ENCODE measurements at places on chromosomes 7 and 10.

GRCh38 chr10:124222318-124222987 lies 129.1 kb upstream of the CHST15 start:
- no peak for DNase-seq

- DNase-seq = no peak
Measured at GRCh38 chr7:9083837-9084236, 650.4 kb downstream of the NXPH1 start.

DNA sequence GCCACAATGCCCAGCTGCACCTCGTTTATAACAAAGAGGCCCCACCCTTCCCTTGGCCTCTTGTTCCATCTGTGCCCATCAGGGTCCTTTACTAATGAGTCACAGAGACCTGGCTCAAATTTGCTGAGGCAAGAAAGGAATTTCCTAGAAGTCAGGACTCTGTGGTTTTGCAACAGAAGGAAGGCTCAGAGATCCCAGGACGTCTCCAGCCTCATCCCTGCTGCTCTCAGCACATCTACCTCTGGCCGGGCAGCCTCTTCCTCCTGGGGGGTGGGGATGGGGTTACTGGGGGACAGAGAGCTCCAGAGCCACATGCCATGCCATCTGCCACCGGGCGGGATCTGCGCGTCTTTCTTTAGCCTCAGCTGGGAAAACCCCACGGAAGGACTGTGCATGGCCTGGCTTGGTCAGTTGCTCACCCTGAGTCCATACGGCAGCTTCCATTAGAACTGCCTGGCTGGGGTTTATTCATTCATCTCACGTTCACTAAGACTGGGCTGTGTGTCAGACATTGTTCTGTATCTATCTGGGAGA lies 41.9 kb upstream of the PSMG3 start:
- no peak for DNase-seq

DNA sequence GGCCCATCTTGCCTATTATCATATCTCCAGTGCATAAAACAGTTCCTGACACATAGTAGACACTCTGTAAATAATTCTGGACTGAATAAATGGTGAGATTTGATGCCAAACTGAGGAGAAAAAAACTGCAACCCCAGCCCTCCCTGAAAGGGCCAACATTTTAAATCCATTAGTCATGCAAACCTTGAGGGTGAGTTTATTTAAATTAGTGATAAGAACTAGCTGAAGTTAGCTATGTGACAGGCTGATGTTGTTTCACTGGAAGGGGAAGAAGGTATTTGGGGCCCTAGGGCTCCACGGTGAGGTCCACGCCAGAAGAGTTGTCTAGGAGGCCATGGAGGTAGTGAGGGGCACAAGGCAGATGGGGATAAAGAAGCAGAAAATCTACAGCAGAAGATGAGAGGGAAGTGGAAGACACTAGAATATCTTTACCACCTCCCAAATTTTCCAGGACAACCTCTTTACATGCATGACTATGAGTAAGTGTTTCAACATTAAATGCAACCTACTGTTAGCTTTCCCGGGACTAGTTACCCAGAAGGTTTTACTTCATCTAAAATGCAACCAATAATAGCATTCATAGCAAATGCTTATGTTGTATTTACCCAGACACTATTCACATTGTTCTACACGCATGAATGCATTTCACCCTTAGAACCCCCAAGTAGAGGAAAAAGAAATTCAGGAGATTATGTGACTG lies 183.2 kb upstream of the LYZL1 start:
- DNase-seq = no peak

DNA sequence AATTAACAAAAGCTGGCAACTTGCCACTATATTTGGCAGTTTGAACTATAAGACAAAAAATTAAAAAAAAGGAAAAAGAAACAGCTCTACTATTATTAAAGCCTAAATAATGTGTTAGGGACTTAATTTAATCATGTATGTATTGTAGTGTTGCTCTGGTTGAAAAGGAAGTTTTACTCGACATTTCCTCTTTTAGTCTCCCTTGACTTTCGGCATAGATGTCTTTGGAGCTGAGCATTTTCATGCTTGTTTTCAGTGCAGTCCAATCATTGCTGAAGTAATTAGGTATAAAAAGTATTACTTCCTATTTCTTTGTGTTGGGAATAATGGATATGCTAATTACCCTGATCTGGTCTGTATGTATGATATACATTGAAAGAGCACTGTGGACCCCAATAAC lies 216.8 kb upstream of the KLF6 start:
- no peak for DNase-seq
